Ascending aorta (tissue), 2 donors: ENCODE measurements at places on chromosomes 16 and 17.

GRCh38 chr16:3654249-3654991 lies at the start of gene DNASE1:
Gene DNASE1, plus strand, starts transcription at chr16:3654691. Its CDS starts 683 bp downstream, at chr16:3655374.
- peak; percentile 67 for DNase-seq

- no peak for DNase-seq
Measured at GRCh38 chr17:58338841-58339754, 10.5 kb upstream of the TSPOAP1 start.

- DNase-seq, result no peak
Measured at GRCh38 chr17:7610641-7611040, 4.1 kb downstream of the FXR2 start.

GRCh38 chr17:40480501-40481003 lies 20.9 kb downstream of the TNS4 start:
- no peak for DNase-seq

DNA sequence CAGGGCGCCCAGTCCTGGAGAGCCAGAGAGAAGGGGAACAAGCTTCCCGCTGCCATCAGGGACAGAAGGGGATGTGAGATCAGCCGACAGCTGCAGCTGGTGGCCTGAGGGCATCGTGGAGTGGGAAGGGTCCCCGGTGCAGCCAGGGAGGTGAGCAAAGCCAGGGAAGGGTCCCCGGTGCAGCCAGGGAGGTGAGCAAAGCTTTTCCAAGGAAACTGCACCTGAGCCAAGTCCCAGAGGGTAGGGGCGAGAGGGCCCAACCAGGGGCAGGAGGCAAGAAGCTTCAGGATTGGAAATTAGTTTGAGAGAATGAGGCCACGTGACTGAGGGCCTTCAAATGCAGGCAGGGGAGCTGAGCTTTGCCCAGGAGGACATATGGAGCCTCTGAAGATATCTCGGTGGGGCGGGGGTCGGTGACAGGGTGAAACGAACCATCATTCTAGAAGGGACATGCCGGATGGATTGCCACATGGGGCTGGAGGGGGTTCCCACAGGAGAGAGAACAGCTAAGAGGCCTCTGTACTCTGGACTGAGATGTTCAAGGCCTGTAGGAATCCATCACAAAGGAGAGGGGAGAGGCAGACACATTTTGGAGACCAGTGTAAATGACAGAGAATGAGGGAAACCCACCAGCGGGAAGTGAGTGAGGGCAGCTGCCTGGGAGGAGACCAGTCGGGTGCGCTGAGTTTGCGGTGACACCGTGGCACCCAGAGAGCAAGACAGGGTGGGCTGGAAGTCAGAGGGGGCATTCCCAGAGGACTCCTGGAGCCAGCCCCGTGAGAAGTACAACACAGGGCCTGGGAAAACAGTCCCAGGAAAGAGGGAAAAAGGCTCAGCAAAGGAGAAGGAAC lies 31.4 kb upstream of the RPH3AL start:
- no peak for DNase-seq

- no peak for DNase-seq
Measured at GRCh38 chr16:67077871-67078270, 31.9 kb upstream of the PHAF1 start.

DNA sequence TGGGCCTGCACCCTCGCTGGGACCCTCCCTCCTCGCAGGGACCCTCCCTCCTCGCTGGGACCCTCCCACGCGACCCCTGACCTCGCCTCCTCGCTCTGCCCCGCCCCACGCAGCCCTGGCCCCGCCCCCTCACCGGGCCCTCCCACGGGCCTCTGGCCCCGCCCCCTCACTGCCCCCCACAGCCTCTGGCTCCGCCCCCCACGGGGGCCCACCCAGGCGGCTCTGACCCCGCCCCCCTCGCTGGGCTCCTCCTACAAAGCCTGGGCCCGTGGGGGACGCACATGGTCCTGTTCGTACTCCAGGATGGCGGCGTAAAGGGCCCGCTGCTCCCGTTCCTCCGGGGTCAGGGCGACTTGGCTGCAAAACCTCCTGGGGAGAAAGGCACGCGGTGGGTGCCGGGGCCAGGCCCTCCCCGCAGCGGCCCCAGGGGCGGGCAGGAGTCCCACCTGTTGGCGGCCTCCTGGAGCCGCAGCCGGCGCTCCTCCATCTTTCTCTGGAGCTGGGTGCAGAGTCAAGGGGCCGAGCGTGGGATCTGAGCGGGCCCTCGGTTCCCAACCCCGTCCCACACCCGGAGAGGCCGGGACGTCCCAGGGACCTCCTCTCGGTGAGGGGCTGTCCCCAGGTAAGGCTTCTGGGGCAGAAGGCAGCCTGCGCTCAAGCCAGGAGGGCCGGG lies 9.0 kb downstream of the VPS9D1 start:
- DNase-seq, result no peak
